NCI-H1105 treated with DMSO at 0.1 percent for 48 hours (cell line): ENCODE measurements at places on chromosomes 1 and 21.

- DNase-seq, result no peak
Observed at GRCh38 chr1:85058311-85058710, 10.0 kb upstream of the MCOLN3 start.

DNA sequence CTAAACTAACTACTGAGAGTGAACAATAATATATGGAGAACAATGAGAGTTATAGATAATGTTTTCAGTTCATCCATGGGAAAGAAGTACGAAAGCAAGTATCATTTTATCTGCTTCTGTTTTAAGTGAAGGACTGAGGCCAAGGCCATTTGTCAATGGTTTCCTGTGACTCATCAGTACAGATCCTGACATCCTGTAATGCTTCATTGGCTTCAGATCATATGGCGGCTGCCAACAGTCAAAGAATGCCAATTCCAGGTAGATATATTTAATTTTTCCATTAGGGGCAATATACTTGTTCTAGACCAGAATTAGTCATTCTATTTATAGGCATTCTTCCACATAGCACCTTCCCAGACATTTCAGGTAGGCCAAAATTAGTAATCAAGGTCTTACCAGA lies 97.3 kb downstream of the USH2A start:
- no peak for DNase-seq

DNA sequence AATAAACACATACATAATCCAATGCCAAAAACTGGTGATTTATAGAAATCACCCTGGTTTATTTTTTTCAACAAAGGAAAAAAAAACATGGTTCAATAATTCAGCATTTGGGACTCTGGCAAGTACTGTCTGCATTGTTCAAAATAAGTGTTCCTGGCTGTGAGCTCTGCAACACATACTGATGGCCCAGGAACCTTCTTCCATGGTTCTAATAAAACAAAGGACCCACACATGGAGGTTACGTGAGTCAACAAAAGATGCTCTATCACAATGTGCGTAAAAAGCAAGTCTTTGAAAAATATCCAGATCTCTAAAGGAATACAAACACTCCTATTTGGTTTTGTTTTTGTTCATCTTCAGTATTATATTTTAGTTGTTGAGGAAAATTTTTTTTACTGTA lies 37.9 kb upstream of the C1orf198 start:
- no peak for DNase-seq

- no peak for DNase-seq
Observed at GRCh38 chr1:49397086-49397485, 620.4 kb upstream of the BEND5 start.

GRCh38 chr21:15283138-15283537 lies 218.3 kb upstream of the NRIP1 start:
- no peak for DNase-seq
